Activated CD4-positive, alpha-beta memory T cell treated with anti-CD3 and anti-CD28 coated beads for 36 hours (primary cell): ENCODE measurements at places on chromosomes 1 and 21. TPM values are rescaled to one million over a fixed set of nuclear protein-coding genes. Genes with fewer than 3 reads are reported as not detected.

TPTE gene
- not detected for total RNA-seq

TNFRSF1B gene
- 211 TPM for total RNA-seq

GRCh38 chr1:154419620-154420571 is 14.8 kb downstream of the IL6R start:
- peak overlapping the region; percentile 54 for H3K4me3 ChIP-seq
- H3K27ac ChIP-seq = peak overlapping the region; percentile 89
- H3K27me3 ChIP-seq = no peaks in the 10 kb centered on the region
- peak; percentile 88 for DNase-seq

TMEM9 gene
- 22.5 TPM for total RNA-seq

GRCh38 chr1:46183079-46183847 is 7.0 kb upstream of the P3R3URF start:
- no peak overlapping the region for H3K27ac ChIP-seq
- H3K4me1 ChIP-seq = peaks cover 22% of the 10 kb centered on the region
- H3K4me3 ChIP-seq = no peak overlapping the region
- DNase-seq = no peak
- H3K27me3 ChIP-seq = no peaks in the 10 kb centered on the region

GRCh38 chr1:234955107-234955731 is 173.4 kb downstream of the TOMM20 start:
- H3K4me1 ChIP-seq = peaks cover 53% of the 10 kb centered on the region
- DNase-seq = peak; percentile 37
- peak overlapping the region; percentile 87 for H3K27ac ChIP-seq
- no peaks in the 10 kb centered on the region for H3K27me3 ChIP-seq
- H3K36me3 ChIP-seq = no peaks in the 10 kb centered on the region

ARHGEF11 gene
- total RNA-seq = 1.8 TPM

- no peaks in the 10 kb centered on the region for H3K36me3 ChIP-seq
- H3K27me3 ChIP-seq = no peaks in the 10 kb centered on the region
- no peaks in the 10 kb centered on the region for H3K4me1 ChIP-seq
- H3K27ac ChIP-seq = no peak overlapping the region
- no peak overlapping the region for H3K4me3 ChIP-seq
- no peak for DNase-seq
These were observed 61.0 kb upstream of the FAM20B start for GRCh38 chr1:178964469-178965330.

RNU1-3 gene
- total RNA-seq = 1,409 TPM
